ENCODE measurements at places on chromosomes 12 and 14.

GRCh38 chr12:56151672-56152131 lies 685 bp upstream of the MYL6B start:
- H3K4me3 ChIP-seq, result peak overlapping the region; percentile 82
- H3K27me3 ChIP-seq, result no peaks in the 10 kb centered on the region
- peaks cover 12% of the 10 kb centered on the region for H3K36me3 ChIP-seq
- peak overlapping the region; percentile 93 for H3K27ac ChIP-seq

GRCh38 chr14:58245562-58245961 lies 919 bp downstream of the PSMA3 start:
- peaks cover 35% of the 10 kb centered on the region for H3K4me1 ChIP-seq
- peak overlapping the region; percentile 99 for H3K27ac ChIP-seq
- no peaks in the 10 kb centered on the region for H3K27me3 ChIP-seq
- H3K36me3 ChIP-seq, result peaks cover 26% of the 10 kb centered on the region
- H3K4me3 ChIP-seq, result peak overlapping the region; percentile 98

GRCh38 chr12:96361074-96361473 lies 39.2 kb downstream of the CDK17 start:
- H3K36me3 ChIP-seq, result peaks cover 17% of the 10 kb centered on the region
- H3K4me3 ChIP-seq, result peak overlapping the region; percentile 27
- no peak overlapping the region for H3K27ac ChIP-seq
- no peak for DNase-seq
- H3K27me3 ChIP-seq, result no peaks in the 10 kb centered on the region

DNA sequence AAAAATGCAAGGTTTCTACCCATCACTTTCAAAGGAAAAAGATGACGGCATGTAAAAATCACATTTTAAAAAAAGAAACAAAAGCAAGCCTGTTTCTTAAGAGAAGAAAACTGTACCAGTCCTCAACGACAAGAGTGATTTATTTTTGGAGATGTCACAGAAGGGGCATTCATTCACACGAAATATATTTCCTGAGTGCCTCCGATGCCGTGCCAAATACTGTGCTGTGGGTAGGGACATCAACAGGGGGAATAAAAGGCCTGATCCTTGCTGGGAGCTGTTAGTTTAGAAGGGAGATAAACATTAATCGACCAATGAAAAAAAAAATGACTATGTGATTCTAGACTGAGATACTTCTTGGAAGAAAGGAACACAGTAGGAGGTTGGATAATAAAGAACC lies 297.5 kb upstream of the SOX5 start:
- no peaks in the 10 kb centered on the region for H3K4me1 ChIP-seq
- H3K27ac ChIP-seq, result no peak overlapping the region
- no peaks in the 10 kb centered on the region for H3K36me3 ChIP-seq
- DNase-seq, result no peak
- no peaks in the 10 kb centered on the region for H3K27me3 ChIP-seq
- H3K4me3 ChIP-seq, result no peak overlapping the region
